ENCODE measurements at places on chromosomes 6 and 20.

DNA sequence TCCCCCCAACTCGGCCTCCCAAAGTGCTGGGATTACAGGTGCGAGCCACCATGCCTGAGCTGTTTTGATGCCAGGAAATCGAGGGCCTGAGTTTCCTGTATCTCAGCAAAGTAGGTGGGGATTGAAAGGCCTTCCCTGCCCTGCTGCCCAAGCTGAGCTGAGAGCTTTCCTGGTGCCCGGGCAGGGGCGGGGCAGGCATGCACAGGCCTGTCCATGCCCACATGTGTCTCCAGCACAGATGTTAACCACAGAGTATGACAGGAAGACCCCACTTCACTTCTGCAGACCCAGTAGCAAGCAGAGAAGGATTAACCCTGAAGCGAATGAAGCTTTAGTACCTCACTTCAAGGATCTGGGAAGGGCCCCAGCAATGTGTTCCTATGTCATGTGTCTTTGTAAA, 66.0 kb downstream of the GPR6 start:
- DNase-seq = no peak

GRCh38 chr6:83221276-83221675, 28.1 kb downstream of the RWDD2A start:
- DNase-seq = no peak

GRCh38 chr6:24920136-24920535, 15.6 kb downstream of the RIPOR2 start:
- no peak for DNase-seq

DNA sequence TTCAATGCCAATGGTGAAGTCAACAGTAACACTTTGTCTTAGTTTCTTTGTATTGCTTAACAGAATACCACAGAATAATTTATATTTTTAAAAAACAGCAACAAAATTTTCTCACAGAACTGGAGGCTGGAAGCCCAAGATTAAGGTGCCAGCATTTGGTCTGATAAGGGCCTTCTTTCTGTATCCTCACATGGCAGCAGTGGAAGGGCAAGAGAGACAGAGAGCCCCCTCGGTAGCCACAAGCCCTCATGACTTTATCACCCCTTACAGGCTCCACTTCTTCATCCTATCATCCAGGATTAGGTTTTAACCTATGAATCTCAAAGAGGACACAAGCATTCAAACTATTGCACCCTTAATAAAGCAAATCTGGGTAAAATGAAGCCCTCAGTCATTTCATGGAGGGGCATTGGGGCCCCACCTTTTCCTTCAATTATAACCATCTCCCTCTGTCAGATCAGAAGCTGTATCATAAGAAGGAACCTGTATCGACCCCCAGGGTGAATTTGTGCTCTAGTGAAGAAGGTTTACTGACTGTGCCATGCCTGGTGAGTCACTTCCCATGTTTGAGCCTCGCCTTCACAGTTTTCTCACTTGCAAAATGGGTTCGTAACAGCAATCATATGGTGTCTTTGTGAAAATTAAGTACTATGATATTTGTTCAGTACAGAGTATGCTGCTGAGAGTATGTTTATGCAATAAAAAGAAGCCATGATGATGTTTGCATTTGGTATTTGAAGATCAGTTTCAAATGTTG, 178.2 kb downstream of the LRFN2 start:
- no peak for DNase-seq

DNA sequence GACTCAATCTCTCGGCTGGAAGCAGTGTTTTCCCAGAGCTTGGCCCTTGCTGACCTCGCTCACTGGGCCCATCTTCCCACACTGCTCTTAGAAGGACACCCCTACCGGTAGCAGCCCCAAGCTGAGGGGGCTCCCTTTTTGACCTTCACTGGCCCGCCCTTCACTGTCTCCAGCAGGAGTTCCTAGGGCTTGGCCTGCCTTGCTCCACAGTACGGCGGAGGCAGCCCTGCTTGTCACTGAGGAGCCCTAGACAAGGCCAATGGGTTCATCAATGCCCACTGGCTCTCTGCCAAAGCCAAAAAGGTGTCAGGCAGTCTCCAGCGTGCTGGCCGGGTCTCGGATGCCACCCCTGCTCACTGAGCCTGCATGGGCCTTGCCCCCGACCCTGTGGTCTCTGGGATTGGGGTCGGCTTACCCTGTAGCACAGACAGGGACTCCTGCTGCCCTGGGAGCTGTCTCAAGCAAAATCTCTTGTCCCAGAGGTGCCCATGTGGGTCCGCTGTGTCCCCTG, 2.1 kb downstream of the MMP24OS start:
- DNase-seq = no peak

GRCh38 chr6:110608151-110608550, 131.7 kb upstream of the SLC22A16 start:
- no peak for DNase-seq

DNA sequence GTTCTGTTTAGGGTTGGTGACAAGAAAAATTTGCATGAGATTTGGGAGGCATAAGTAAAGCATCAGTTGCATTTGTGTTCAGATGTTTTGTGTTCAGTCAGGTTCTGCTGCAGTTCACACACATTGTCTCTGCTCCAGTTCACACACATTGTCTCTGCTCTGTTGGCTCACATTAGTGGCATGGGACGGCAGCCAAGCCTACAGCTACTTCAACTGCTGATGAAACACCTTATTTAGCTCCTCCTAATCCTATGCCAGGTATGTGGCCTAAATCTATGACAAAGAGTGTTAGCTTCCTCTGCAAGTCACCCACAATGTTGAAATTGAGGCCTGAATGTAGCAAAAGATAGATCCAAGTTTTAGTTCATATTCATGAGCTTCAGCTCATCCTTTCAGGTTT, 278.1 kb upstream of the SYNCRIP start:
- no peak for DNase-seq

GRCh38 chr20:62500237-62500864, 24.6 kb upstream of the GATA5 start:
- DNase-seq = peak; percentile 84

- DNase-seq = no peak
Observed at GRCh38 chr20:3733119-3733995, 872 bp downstream of the HSPA12B start.

GRCh38 chr6:49001856-49002541, 461.1 kb downstream of the MMUT start:
- no peak for DNase-seq

GRCh38 chr20:43725666-43726065, 1.1 kb downstream of the GTSF1L start:
- DNase-seq = no peak

- DNase-seq = no peak
Observed at GRCh38 chr6:150641398-150642139, 41.9 kb downstream of the PLEKHG1 start.

DNA sequence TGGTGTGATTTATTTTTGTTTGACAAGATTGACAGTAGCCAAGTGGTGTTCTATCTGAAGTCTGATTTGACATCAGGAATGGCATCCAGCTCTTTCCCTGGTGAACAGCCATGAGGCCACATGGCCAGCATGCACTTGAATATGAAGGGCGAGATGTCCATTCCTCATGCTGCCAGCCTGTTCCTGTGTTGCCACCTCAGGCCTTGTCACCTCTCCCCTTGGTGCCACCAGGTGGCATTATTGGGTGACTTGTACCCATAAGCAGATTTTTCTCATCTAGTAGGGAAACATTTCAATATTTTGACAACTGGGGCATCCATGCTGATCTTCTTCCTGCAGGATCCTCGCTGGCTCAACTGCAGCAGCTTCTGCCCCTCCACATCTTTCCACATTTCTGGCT, 199.1 kb downstream of the ERMARD start:
- peak; percentile 33 for DNase-seq

- no peak for DNase-seq
Observed at GRCh38 chr6:150030611-150031010, 5.3 kb upstream of the RAET1L start.

DNA sequence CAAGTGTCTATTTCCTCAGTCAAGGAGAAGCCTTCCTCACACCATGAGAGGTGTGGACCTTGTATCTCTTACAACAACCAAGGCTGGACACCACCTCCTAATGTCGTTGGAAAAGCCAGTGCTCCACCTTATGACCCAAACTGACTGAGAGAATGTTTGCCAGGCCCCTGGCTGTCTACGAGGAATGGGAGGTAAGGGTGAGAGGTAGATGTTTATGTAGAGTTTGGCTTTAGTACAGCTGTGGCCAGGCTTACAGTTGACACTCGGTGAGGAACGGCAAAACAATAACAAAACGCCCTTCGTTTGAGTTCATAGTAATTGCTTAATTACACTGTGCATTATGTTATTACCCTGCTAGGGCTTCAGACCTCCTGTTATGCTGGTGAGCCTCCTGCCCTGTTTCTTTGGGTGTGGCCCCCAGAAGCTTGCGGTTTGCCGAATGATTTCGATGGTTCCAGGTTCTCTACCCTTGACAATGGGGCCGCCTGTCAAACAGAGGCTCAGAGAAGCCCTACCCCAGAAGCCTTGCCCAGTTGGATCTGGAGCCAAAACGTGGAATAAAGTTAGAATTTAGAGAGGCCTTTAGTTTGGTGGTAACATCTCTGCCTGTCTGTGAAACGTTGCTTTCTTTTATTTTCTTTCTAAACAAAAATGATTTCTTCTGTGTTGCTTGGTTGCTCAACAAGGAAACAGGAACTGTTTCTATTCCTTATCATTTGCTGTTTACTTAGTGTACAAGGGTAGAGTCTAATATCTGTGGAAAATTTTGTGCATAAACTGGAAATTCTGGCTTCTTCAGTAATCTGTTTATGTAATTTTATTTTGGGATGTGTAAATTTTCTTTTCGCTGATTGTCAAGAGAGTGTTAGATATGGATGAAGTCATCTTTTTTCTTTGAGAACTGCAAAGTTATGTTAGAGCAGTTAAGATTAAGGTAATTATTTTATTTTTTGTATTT, 60.4 kb upstream of the FOXQ1 start:
- no peak for DNase-seq

Measured in activated naive CD4-positive, alpha-beta T cell treated with anti-CD3 and anti-CD28 coated beads, Interleukin-2, amount 50 U/mL, for 16 hours (primary cell).